Uterus (tissue), 4 donors: ENCODE measurements at places on chromosomes 2 and 18.

DNA sequence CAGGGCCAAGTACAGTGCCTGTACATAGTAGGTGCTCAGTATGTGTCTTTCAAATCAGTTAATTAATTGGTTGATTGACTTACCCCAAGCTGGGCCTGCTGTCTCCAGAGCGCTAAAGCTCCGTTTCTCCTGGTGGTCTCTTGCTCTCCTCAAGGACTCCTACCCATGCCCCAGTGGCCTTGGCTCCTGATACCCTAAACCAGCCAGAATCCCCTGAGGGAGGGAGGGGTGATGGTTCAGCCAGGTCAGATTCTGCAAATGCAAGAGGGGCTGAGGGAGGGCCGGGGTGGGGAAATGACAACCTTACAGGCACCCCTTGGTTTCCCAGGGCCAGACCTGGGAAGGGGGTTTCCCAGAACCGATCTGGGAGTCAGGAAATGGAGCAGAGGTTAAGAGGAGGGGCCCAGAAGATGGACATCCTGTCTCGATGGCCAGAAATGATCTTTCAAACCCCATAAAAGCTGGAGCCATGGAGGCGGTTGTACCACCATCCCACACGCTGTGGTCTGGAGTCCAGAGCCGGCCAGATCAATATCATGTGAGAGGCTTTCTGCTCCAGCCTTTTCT, 209.1 kb downstream of the TNS1 start:
- H3K4me3 ChIP-seq = no peak overlapping the region
- H3K4me1 ChIP-seq = peaks cover 5% of the 10 kb centered on the region
- H3K27ac ChIP-seq = no peak overlapping the region
- H3K27me3 ChIP-seq = no peaks in the 10 kb centered on the region

- peak overlapping the region; percentile 99 for H3K27ac ChIP-seq
- no peaks in the 10 kb centered on the region for H3K27me3 ChIP-seq
- DNase-seq = peak; percentile 61
- H3K4me1 ChIP-seq = no peaks in the 10 kb centered on the region
Observed at GRCh38 chr2:200812122-200813022, 662 bp downstream of the BZW1 start.

GRCh38 chr2:96163768-96164429, 18.7 kb upstream of the DUSP2 start:
- no peak overlapping the region for H3K4me3 ChIP-seq
- no peak for DNase-seq
- no peaks in the 10 kb centered on the region for H3K36me3 ChIP-seq
- H3K27ac ChIP-seq = no peak overlapping the region
- no peaks in the 10 kb centered on the region for H3K27me3 ChIP-seq
- H3K4me1 ChIP-seq = no peaks in the 10 kb centered on the region

- no peak for DNase-seq
- no peaks in the 10 kb centered on the region for H3K4me1 ChIP-seq
- H3K27me3 ChIP-seq = no peaks in the 10 kb centered on the region
- H3K27ac ChIP-seq = no peak overlapping the region
Observed at GRCh38 chr2:45067859-45068570, 58.8 kb upstream of the SIX2 start.
